IMR-90 (cell line): ENCODE measurements at places on chromosomes 3 and 15. TPM values are rescaled to one million over a fixed set of nuclear protein-coding genes. Genes with fewer than 3 reads are reported as not detected.
A peak's percentile ranks its signal among the peaks of the same experiment; 100 is the strongest.

GRCh38 chr3:25558121-25558520 lies 106.6 kb downstream of the TOP2B start:
- peak; percentile 7 for DNase-seq

- no peak for DNase-seq
Measured at GRCh38 chr15:100310041-100310405, 31.8 kb downstream of the ADAMTS17 start.

- no peak for DNase-seq
Measured at GRCh38 chr15:56839641-56840040, 78.8 kb upstream of the TCF12 start.

GRCh38 chr3:112335434-112335781 lies 2.5 kb downstream of the CD200 start:
- DNase-seq = no peak

DNA sequence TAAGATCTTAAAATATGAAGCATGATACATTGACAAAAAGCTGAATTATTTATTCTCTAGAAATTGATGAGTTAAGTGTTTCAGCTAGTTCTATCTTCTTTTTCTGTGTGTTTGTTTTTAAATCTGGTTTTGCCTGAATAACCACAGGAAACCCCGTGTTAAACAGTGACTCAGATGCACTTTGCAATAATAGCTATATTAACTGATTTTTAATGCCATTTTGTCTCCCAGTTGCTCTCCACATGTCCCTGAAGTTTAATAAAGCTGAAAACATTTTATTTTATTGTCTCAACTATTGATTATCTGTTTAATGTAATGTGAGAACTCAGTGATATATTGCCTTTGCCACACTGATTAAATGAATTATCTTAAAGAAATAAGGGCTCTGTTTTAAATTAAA lies 42.8 kb upstream of the ROBO1 start:
- DNase-seq = no peak

GRCh38 chr3:131393868-131394267 lies 12.3 kb downstream of the NUDT16 start:
- DNase-seq = no peak

DNA sequence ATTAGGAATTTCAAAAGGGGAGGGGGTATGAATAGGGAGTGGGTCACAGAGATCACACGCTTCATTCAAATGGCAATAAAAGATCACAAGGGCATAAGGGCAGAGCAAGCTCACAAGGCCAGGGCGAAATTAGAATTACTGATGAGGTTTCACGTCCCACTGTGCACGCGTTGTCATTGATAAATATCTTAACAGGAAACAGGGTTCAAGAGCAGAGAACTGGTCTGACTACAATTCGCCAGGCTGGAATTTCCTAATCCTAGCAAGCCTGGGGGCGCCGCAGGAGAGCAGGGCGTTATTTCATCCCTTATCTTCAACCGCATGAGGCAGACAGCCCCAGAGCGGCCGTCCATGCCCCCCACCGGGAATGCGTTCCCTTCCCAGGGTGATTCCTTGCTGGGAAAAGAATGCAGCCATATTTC lies 18.1 kb upstream of the SMCO1 start:
- DNase-seq = no peak

GRCh38 chr15:85116066-85116465 lies 134.4 kb downstream of the PDE8A start:
- no peak for DNase-seq

DNA sequence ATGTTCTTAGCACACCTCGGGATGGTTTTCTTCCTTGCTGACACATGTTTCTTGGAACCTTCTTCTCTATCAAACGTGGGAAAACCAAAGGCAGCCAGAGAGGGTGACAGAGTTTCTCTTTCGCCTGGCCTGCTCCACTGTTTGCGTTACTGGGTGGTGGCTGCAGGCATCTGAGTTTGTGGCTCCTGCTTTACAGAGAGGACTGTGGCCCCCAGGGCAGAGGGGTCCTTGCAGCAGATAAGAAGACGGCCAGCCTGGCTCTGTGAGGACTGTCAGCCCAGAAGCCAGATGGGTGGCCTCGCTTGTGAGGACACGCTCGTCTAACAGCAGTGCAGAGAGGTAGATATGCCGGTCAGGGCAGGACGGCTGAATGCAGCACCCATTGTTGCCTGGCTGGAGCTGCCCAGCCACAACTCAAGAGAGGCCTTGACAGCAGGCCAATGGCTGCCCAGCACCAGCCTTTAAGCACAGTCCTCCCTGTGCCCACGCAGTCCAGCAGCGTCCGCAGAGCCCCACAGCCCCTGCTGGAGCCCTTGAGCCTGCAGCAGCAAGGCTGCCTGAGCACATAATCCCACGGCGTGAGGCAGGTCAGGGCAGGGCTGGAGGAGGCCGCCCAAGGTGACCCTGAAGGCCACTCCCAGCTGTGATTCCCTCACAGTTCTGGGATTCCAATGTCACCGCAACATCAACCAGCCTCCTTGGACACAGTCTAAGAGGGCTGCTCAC lies 15.0 kb upstream of the SPTBN5 start:
- DNase-seq = no peak

DNA sequence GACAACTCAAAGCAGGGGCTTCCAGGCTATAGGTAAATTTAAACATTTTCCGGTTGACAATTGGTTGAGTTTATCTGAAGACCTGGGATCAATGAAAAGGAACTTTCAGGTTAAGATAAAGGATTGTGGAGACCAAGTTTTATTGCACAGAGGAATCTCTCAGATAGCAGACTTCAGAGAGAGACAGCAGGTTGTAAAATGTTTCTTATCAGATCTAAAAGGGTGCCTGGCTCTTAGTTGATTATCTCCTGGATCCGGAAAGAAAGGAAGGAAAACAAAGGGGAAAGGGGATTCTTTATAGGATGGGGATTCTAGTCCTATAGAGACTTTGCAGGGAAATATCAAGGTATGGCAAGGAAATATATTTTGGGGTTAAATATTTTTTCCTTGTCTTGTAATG lies 951.3 kb upstream of the SEMA6D start:
- no peak for DNase-seq

DNA sequence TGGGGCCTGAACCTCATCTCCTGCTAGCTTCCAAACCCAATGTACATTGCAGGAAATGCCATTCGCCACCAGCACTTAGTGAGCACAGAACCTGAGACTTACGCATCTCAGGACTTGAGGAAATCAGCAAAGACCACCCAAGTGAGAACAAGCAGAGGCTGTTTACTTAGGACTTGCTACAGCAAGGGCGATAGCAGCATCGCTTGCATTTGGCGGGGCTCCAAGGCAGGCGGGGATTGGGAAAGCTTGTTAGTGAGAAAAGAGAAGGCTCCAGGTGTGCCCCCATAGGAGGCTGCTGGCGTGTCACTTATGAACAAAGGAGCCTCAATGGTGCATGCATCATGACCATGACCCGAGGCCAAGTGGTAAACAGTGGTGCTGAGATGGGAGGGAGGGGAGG lies 19.7 kb downstream of the SLC6A20 start:
- no peak for DNase-seq

DNA sequence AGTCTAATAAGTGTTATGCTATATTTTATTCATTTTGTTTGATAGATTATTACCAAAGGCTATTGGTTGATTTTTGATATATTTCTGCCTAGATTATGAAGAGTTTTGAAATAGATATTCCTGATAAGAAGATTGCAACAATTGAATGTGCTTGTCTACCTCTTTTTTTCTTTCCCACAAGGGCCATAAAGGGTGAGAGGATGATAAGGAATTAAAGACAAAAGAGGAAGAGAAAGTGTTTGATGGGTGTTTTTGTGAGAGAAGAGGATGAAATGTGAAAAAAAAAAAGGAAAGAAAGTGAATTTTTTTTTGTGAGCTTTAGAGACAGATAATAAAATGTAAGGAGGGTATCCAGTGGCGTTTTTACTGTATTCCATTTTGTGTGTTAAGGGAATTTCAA lies 244.4 kb downstream of the CHST2 start:
- no peak for DNase-seq

DNA sequence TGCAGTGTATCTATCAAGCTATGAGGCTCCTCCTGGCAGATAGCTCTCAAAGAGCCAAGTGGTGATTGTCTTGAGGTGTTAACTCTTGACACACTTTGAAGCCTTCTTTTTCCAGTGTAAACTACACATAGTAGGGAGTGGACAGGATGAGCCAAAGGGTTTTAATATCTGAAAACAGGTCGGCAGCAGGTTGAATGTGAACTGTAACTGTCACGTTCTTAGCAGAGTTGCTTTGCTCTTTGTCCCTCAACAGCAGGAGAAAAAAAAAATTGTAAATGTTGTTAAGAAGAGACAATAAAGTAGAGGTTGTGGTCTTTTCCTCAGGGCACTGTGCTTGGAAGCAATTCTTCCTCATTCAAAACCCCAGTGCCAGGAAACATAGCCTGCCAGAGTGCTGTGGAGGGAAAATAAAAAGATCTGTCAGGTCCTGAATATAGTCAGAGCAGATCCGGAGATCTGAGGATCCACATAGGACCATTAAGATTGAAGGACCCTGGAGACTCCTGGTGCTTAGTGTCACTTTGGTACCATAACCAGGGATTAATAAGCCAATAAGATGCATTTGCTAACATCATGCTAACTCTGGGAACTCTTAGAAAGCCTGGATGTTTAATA lies 229.7 kb downstream of the NAALADL2 start:
- DNase-seq = no peak

DNA sequence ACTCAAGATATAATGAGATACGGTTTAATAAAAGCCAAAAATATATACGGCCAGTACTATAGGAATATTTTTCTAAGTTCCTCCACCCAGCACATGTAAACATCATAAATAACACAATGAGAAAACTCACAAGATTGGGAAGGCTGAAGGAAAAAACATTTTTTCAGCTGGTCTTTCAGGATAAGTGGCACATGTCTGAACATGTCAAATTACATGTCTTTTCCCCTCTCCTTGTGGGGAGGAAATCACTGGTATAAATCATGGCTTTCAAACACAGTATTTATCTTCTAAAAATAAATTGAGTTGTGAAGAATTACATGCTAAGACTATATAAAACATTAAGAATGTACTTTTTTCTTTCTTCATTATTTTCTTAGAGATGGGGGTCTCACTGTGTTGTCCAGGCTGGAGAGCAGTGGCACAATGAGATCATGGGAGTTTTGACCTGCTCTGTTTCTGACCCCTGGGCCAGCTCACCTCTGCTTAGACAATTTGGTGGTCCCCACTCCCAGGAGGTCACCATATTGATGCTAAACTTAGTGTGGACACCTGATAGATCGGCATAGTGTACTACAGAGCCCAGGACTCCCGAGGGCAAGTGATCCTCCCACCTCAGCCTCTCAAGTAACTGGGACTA lies 32.8 kb downstream of the ETV5 start:
- DNase-seq = no peak

- no peak for DNase-seq
Measured at GRCh38 chr3:186842426-186843038, at the start of gene ADIPOQ. Gene ADIPOQ, plus strand, starts transcription at chr3:186842710. Its CDS starts 10,349 bp downstream, at chr3:186853059.

DNA sequence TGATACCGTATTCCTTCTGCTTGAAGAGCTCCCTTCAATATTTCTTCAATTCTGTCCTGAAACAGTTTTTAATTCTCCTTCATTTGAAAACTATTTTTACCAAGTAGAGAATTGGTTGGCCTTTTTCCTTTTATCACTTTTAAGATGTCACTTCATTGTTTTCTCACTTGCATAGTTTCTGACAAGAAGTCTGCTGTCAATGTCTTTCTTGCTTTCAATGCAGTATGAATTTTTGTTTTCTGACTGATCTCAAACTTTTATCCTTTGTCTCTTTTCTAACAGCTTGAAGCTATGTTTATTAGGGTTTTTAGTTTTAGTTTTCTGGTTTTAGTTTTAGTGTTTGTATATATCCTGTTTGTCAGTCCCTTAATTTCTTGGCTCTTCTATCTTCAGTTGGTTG lies 364.8 kb upstream of the TPRG1 start:
- DNase-seq = peak; percentile 23

DNA sequence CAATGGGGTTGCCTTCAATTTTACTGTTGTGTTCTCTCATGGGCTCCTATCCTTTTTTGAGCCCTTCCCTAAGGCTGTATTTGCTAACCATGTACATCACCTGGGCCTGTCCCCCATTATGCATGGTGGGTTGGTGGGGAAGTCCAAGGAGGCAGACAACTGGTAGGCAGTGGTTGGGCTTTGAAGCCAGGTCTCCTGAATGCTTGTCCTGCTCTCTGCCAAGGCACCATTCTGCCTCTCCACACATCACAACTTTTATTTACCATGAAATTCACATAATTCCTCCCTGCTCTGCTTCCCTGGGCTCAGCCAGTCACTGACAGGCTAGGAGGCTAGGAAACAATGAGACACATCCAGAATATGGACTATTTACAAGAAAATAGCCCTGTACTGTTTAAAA lies 41.0 kb upstream of the COPB2 start:
- DNase-seq = no peak

GRCh38 chr15:24269923-24270322 lies 405.7 kb upstream of the NPAP1 start:
- no peak for DNase-seq

DNA sequence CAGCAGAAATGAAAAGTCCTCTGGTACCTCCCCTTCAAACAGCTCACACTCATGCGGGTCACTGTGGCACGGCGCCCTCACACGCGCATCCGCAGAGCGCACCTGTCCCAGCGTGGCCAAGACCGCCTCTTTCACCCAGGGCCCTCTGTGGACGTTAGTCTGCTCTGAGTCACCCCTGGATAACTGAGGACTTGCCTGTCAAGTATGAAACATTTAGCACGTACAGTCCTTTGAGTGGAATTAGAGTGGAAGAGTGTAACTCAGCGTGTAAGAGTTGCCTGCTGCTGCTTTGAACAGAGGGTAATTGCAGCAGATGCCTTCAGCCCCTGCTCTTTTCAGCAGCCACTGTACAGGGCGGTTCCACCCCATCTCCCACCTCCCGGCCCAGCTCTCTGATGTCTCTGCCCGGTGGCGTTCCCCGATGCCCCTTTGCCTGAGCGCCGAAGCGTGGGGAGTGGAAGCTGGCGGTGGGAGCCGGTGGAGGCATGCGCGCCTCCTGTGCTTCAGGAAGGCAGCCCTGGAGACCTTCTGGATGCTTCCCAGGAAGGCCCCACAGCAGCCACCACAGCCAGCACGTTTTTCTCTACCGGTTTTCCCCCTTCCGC lies 23.0 kb downstream of the CPN2 start:
- peak; percentile 72 for DNase-seq

GOLGA6B gene
- not detected in 2 replicates for total RNA-seq

SERINC4 gene
- total RNA-seq = under 0.01 TPM in 1 of 2 replicates, not detected in the other

ESYT3 gene
- total RNA-seq = under 0.01 TPM in 2 replicates

GP9 gene
- total RNA-seq = not detected in 2 replicates

DYNC1LI1 gene
- total RNA-seq = 30.8 and 45.0 TPM in 2 replicates

BTD gene
- 14.2 and 21.1 TPM in 2 replicates for total RNA-seq

ZMYND10 gene
- 0.83 and 1.1 TPM in 2 replicates for total RNA-seq

RBP2 gene
- not detected in 2 replicates for total RNA-seq

ONECUT1 gene
- total RNA-seq = not detected in 2 replicates
